ENCODE measurements at places on chromosomes 16 and 17.

DNA sequence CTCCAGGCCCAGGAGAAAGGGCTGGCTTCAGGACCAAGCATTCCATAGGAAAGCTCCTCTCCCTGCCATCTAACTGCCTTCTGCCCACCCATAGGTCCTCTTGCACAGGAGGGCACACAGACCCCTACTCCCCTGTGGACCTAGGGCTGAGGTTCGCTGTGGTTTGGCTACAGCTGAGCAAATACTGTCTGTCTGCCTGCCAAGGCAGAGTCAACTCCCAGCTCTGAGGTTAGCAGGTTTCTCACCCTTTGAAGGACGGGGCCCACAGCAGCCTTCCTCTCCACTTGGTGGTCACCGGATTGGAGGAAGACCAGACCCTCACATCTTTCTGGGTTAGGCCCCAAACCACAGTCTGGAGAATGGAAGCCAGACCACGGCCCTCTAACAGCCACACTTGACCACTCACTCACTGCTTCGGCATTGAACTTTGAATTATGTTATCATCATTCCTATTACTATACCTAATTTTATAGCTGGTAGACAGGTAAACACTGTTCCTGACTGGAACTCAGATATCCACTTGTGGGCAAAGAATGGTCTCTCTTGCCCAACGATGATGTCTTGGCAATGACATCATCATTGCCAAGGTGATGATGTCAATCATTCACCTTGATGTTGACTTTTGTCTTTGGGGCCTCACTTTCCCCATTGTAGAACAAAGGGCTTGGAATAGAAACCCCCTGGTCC is 14.2 kb downstream of the CBX4 start:
- no peak for DNase-seq

DNA sequence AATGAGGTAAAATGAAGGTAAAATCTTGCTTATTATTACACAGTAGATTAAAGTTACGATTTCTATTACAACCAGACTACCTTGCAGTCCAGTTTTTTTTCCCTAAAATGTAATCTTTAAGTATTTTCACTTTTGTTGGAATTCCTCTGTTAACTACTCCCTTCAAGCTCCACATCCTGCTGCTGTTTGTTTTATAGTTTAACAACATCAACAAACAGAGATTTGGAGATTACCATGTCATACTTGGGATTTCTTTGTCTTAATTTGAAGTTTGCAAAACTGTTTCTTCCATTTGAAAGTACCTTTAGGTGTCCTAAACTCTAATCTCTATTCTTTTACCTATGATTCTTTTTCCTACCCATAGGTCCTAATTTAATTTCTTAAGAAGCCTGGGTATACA is 83.3 kb downstream of the ABHD15 start:
- DNase-seq, result no peak

- no peak for DNase-seq
These were observed 306.0 kb upstream of the CCL2 start for GRCh38 chr17:33949100-33949499.

GRCh38 chr16:57283214-57283958 is 1.1 kb downstream of the PLLP start:
- no peak for DNase-seq

DNA sequence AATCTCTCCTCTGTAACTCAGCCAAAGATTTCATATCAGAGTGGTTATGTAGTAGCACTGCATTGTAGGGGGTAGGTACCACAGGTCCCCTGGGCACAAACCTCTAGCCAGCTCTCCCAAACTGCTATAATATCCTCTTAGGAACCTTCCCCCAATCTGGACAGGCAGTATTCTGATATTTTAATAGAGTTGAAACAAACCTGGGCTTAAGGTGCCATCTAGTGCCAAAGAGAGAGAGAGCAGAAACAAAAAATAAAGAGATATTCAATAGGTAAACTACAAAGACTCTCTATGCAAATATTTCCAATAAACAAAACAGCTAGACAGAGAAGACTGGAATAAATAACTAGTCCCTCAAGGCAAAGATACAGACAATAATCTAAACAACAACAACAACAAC is 1070.0 kb downstream of the CDH11 start:
- DNase-seq, result no peak
